ENCODE measurements at places on chromosomes 6 and 20.

- DNase-seq = peak; percentile 77
Observed at GRCh38 chr20:51404297-51405060, 138.0 kb downstream of the NFATC2 start.

- no peak for DNase-seq
Observed at GRCh38 chr6:16947375-16948015, 154.4 kb upstream of the STMND1 start.

DNA sequence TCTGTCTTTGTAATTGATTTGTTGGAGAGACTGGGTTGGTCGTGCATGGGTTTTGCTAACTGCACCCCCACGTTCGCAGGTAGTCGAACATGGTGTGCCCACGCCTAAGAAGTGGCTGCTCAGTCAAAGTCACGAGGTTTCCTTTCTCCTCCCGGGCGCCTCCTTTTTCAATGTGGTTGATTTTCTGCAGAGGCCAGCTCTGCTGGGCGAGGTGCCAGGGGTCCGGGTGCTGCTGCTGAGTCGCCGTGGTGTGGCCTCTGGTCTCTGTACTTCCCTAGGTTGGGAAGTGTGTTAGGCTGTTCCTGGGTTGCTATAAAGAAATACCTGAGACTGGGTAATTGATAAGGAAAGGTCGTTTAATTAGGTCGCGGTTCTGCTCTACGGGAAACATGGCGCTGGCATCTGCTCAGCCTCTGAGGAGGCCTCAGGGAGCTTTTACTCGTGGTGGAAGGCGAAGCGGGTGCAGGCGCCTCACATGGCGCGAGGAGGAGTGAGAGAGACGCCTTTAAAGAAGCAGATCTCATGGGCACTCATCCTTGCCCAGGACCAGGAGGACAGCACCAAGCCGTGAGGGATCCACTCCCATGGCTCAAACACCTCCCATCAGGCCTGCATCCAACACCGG lies 14.1 kb downstream of the OSBPL2 start:
- DNase-seq = no peak

DNA sequence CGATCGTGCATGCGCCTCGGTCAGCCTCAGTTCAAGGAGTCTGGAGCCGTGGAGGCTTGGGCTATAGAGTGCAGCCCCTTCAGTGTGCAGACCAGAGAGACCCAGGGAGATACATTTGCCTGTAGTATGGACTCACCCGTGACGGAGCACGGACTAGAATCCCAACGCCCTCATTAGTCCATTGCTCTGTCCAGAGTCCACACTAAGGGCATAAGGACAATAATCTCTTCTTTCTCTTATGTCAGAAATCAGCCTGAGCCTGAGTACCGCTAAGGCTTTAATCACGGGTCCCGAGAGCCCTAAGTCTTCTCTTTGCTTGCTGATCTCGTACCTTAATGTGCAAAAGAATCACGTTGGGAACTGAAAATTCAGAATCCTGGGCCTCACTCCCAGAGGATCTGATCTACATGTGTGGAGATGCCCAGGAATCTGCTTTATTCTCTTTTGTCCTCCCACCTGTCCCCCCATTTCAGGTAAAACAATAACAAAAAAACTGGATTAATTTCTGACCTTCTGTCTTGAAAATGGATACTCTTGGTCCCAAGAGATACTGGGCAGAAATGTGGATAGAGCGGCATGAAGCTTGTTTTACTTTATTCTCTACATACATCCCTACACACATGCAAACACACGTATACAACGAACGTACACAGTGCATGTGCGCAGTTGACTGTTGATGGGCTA lies 671 bp downstream of the BPHL start:
- DNase-seq = no peak

GRCh38 chr6:56019973-56020372 lies 144.6 kb upstream of the BMP5 start:
- no peak for DNase-seq

GRCh38 chr20:19288061-19288460 lies 75.6 kb downstream of the SLC24A3 start:
- no peak for DNase-seq

- DNase-seq = no peak
Observed at GRCh38 chr20:37640600-37641561, 52.9 kb upstream of the CTNNBL1 start.

DNA sequence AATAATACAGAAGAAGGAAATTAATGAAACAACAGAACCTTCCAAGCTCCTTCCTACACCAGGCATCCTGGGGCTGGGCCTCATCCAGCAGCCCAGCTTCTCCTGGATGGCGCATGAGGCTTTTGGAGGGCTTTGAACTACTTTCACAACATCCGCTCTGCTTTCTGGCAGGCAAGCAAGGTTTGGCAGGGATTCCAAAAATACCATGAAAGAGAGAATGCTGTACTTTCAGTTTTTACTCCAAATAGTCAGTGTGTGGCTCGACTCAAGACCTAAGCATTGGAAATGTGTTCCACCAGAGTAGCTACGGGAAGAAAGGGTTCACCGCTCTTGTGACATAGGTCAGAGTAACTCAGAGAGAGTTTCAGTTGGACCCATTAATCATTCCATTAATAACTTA lies 125.4 kb downstream of the OPRM1 start:
- DNase-seq = peak; percentile 83

DNA sequence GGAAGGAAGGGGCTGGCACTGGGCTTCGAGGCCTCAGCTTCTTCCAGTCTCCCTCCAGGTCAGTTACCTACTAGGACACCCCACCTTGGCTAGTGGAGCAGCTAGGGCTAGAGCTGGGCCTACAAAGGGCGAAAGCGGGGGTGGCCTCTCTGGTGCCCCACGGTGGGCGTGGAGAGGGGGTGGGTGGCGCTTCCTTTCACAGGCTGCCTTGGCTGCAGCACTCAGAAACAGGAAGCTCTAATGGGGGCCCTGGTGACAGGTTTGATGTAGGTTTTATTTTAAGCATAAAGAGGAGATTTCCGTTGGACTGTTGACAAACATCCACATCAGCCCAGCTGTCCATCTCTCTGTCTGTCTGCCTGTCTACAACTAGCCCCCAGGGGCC lies 13.4 kb downstream of the FAM110A start:
- DNase-seq = peak; percentile 81

- no peak for DNase-seq
Observed at GRCh38 chr6:138727182-138727581, 46.4 kb upstream of the CCDC28A start.

DNA sequence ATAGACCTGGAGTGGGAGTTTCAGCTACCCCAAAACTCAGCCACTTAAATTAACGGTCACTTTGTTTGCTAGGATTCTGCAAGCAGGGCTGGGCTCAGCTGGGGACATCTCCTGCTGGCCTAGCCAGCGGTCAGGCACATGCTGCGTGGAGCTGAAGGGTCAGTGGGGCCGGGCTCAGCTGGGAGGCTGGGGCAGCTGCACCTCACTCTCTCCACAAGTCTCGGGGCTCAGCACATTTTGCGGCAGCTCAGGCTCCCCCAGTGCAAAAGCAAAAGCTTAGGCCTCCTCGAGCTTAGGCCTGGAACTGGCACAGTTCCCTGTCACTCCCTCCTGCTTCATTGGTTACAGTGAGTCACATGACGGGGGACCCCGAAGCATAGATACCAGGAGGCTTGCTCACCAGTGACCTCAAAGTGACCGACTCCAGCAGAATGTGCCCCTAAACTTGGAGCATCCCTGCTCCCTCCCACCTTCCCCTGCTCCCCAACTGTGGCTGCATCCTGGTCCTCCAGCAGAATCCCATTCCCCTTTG lies 80.6 kb upstream of the CST7 start:
- no peak for DNase-seq

DNA sequence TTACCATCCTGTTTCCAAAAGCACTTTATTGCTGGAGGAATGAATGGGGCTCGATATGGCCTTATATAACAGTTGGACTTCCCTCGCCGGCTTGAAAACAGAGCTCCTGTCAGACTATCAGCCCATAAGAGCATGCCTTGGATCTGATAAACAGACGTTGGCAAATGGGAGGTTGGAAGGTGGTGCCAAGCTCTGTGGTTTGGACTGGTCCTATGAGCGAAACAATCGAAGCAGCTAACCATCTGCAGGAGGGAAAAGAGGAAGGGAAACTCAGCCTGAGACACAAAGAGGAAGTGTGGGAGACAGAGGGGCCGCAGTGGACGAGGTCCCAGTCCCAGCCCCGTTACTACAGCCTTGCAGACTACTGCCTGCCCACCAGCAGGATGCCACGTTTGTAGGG lies 92.9 kb downstream of the TFAP2C start:
- DNase-seq = no peak

DNA sequence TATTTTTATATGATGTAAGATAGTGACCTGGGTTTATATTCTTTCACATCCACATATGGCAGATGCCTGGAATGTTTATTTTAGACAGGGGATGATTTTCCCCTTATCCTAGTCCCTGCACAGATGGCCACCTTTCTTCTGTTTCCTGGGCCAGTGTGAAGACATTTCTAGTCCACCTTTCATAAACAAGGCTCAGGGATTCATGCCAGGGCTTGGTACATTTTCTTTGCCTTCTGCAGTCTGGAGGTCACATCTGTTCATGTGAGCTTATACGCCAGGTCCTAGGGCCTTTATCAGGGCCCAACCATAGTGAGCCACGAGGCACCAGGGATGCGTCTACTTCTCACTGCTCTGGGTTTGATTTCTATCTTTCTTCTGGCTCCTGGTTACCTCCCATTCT lies 38.0 kb upstream of the ERVFRD-1 start:
- no peak for DNase-seq

DNA sequence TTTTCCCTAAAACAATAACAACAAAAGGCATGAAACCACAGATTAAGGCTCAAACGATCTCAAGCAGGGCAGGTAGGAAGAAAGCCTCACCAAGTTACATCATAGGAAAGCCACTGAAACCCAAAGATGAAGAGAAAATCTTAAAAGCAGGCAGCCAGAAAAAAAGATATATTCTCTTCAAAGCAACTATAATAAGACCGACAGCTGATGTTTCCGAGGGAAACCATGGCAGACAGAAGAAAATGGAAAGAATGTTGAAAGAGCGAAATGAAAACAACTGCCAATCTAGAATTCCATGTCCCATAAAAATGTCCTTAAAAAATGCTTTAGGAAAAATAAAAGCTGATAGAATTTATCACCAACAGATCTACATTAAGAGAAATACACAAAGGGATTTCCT lies 161.5 kb upstream of the THBS2 start:
- no peak for DNase-seq

DNA sequence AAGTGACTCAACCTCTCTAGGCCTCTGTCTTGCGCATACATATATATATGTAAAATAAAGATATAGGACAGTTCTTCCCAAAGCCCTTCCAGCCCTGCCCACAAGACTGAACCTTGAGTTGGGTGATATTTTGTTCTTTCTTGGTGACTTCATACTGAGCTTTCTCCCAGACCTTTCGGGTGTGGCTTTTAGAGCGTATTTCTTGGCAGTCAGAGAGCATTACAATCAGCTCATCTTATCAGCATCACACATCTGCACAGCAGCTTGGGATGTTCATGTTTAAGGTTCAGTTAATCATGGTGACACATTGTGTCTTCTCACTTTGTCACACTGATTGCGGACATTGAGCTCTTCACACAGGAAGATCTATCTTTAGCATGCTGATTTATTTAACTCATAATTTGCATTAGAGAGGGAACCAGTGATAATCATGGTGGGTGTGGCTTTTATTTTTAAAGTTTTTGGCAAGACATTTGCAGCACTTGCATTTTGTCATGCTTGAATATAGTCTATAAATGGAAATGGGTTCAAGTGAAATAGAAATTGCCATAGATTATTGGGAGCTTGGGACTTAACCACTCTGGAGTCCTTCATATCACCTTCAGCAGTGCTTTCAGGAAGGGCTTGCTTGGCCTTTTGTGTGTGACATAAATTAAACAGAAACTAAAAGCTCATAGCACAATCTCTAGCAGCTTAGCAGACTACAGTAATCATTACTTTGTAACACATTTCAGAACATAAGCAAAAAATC lies 8.3 kb downstream of the KIF3B start:
- no peak for DNase-seq

DNA sequence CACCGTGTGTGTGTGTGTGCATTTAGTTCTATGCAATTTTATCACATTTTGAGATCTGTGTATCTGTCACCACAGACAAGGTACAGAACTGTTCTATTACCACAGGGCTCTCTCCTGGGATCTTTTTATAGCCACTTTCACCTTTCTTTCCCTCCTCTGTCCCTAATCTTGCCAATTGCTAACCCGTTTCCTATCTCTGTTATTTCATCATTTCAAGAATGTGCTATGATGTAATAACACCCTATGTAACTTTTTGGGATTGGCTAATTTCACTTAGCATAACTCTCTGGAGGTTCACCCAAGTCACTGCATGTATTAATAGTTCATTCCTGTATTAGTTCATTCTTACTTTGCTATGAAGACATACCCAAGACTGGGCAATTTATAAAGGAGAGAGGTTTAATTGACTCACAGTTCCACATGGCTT lies 657.7 kb downstream of the QKI start:
- no peak for DNase-seq

GRCh38 chr6:5133943-5134342 lies 48.8 kb downstream of the PPP1R3G start:
- no peak for DNase-seq

DNA sequence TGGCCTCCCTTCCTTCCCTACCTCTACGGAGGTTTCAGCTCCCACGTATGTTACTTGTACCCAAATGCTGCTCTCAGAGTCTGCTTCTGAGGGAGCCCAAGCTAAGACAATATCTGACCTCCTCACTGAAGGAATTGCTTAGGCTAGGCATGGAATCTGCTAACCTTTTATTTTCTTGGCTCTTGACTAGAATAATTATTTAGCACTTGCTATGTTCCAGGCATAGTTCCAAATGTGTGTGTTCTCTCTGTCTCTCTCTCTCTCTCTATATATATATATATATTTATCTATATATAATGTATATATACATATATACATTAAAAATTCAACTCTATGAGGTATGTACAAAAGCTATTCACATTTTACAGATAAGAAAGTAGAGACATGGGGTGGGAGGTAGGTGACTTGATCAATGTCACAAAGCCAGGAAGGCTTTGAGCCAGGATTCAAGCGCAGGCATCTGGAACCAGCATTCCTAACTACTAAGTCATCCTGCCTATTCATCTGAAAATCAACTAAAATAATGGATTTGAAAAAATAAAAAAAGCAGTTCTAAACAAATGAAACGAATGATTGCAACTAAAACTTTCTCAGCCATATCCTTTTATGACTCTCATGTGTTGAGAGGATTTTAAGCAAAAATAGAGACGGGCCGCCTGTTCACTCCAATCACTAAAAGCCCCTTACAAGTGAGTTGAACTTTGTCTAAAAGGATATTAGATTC lies 189.7 kb upstream of the JAG1 start:
- DNase-seq = no peak

GRCh38 chr6:46288835-46289234 lies 118.1 kb upstream of the ENPP5 start:
- DNase-seq = no peak

DNA sequence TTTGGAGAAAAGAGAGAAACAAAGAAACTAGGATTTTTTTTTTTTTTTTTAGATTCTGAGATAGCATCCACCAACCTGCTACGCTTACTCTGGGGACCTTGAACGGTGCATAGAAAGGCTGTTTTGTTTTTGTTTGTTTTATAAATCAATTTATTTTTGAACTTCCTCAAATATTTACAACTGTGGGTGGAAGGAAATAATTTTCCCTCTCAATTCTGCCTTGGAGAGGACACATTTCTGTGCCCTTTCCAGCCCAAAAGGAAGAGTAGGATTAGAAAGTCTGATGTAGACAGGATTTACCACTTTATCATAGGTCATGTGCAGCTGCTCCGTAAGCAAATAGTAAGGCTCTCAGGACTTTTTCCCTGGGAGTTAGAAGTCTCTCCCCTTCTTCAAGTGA lies 190.5 kb downstream of the NKAIN2 start:
- DNase-seq = no peak

Data from posterior vena cava (tissue), 2 donors.